GM12865 (cell line): ENCODE measurements at places on chromosomes 16 and 17.

GRCh38 chr16:12868169-12868568 is 33.2 kb upstream of the SHISA9 start:
- no peak for DNase-seq

DNA sequence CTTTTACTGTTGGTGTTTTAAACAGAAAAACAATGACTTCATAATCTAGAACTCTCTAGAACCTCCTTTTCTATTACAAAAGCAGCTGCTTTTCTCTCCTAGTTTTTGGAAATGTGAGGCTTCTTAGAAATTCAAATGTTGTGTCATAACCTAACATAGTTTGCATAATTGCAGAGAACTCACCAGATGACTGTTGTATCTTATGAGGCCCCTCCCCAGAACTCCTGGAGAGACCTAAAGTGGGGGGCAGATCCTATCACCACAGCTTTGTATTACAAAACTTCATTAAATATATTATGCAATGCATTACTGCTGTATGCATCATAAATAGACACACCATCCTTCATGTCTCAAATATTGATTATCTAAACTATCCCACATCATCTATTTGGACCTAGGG is 538.7 kb upstream of the HSBP1 start:
- DNase-seq, result no peak

GRCh38 chr17:27536781-27537180 is 80.5 kb downstream of the KSR1 start:
- DNase-seq, result no peak

DNA sequence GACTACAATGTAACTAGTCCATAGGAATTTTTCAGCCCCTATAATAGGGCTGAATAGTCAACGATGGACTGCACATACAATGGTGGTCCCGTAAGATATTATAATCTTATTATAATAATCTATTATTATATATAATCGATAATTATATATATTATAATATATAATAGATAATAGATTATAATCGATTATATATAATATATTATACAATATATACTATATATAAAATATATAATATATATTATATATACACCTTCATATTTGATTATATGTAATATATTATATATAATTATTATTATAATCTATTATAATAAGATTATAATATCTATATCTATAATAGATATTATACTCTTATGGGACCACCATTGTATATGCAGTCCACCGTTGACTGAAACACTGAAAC is 238.8 kb downstream of the XYLT1 start:
- no peak for DNase-seq

- DNase-seq, result no peak
Observed at GRCh38 chr17:28369684-28370034, 448 bp downstream of the VTN start.

GRCh38 chr17:78643326-78643725 is 66.1 kb upstream of the DNAH17 start:
- DNase-seq, result no peak

DNA sequence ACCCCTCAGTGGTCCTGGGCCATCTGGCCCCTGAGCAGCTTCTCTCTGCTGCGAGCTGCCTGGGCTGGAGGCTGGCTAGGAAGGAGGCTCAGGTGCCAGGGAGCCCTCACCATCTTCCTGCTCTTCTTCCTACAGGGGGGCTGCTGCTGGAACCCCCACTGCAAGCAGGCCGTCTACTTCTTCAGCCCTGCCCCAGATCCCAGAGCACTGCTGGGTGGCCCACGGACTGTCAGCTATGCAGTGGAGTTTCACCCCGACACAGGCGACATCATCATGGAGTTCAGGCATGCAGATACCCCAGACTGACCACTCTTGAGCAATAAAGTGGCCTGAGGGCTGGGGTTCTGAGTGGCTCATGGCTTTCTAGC is 46.1 kb downstream of the PRMT7 start:
- no peak for DNase-seq

GRCh38 chr17:3049705-3050295 is 13.6 kb downstream of the OR1D5 start:
- no peak for DNase-seq

DNA sequence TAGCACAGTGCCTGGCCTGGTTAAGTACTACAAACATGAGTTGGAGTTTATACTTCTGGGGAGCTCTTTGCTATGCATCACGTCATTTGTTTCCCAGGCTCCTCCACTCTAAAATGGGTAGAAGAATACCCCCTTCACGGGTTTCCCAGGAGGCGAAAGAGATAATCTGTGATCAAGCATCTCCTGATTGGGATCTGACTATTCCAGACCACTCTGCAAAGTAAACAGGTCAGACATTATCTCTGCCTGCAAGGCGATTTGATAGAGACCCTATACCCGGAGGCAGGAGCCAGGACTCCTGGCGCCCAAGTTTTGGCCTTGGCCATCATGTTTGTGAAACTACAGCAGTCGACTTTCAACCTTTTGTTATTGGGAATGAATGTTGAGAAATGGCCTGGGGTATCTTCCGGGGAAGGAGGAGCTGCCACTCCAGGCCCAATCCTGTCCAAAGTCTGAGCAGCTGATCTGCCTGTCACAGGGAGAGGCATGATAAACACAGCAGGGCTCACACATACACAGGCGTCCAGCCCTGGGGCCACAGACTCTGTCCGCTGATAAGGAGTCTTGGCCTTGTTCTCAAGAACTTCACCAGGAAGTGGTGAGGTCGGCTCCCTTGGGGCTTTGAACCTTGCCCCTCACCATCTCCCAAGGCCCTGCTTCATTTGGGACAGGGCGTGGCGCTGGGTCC is 199.9 kb downstream of the MAF start:
- no peak for DNase-seq
